Activated CD4-positive, alpha-beta T cell treated with anti-CD3 and anti-CD28 coated beads, Interleukin-2, amount 10 ng/mL, durations not matched to agents 7 days and 5 days (primary cell): ENCODE measurements at places on chromosomes 7 and 10. TPM values are rescaled to one million over a fixed set of nuclear protein-coding genes. Genes with fewer than 3 reads are reported as not detected.
A peak's percentile ranks its signal among the peaks of the same experiment; 100 is the strongest.

- no peak for DNase-seq
Measured at GRCh38 chr7:6482307-6482706, 34.6 kb upstream of the DAGLB start.

GRCh38 chr10:86960863-86961434 lies 2.5 kb downstream of the SNCG start:
- no peak for DNase-seq

GRCh38 chr10:119933179-119933578 lies 40.6 kb downstream of the SEC23IP start:
- no peak for DNase-seq

- DNase-seq, result peak; percentile 12
Measured at GRCh38 chr7:91636129-91636724, 244.3 kb downstream of the MTERF1 start.

DNA sequence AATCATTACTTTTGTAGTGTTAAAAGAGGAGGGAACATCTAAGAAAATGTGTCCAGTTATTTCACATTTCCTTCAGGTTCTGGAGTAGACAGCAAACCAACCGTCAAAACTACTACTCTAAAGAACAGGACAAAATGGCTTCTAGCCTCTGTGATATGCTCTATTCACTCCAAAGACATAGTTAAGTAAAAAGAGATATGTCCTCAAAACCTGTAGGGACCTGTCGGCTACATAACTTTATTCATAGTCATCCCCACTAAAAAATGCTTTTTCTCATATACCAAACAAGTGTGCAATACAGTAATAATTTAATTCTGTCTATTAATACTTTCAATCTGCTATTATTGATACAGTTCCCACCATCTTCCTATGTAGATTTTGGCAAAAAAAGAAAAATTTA lies 642.8 kb upstream of the LRRTM3 start:
- no peak for DNase-seq

GRCh38 chr7:2598154-2598823 lies 33.5 kb upstream of the TTYH3 start:
- no peak for DNase-seq

DNA sequence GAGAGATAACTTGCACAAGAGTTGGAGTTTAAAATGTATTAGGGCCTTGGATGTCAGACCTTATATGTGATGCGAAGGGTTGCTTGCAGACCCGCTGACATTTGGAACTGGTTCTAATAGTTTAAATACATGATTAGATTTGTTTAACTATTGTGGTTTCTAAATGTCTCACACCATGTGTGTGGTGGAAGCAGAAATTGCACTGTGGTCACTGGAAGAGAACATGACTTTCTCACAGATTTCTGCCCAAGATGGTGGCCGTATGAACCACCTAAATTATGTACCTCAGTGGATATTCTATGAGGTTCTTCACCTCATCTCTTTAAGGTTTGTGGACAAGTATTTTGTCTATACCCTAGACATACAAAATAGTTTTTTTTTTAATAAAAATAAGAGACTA lies 8.2 kb upstream of the C1QL3 start:
- no peak for DNase-seq

GRCh38 chr7:4302203-4302905 lies 379.7 kb upstream of the FOXK1 start:
- DNase-seq, result no peak

GRCh38 chr10:4867520-4868356 lies 41.7 kb downstream of the AKR1E2 start:
- DNase-seq, result no peak

DNA sequence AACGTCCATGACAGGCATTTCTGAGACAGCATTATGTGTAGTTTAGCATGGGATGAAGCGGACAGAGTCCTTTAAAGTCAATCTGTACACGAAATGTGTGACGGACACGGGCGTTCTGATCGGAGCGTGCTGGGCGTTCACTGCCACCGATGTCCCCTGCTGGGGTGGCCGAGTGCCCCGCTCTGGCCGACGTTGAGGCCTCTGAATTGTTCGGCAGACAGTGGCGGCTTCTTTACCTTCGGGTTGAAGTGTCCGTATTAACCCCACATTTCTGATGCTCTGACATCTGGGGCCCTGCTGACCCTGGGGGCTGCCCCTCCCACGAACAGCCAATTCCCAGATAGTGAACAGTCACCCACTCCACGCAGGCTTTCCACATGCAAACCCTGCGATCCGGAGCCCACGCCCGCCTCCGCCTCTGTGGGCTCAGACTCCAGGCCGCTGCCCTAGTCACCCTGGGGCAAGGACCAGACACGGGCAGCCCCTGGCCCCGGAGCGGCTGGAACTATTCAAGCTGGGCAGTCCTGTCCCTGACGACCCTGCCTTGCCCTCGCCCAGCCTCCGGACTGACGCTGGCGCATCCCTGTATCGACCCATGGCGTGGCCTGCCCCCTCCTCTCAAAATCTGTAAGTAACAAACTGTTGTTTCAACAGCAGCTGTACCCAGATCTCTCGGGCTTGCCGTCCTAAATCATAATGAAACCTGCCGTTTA lies 445.7 kb downstream of the PTPRN2 start:
- no peak for DNase-seq

DNA sequence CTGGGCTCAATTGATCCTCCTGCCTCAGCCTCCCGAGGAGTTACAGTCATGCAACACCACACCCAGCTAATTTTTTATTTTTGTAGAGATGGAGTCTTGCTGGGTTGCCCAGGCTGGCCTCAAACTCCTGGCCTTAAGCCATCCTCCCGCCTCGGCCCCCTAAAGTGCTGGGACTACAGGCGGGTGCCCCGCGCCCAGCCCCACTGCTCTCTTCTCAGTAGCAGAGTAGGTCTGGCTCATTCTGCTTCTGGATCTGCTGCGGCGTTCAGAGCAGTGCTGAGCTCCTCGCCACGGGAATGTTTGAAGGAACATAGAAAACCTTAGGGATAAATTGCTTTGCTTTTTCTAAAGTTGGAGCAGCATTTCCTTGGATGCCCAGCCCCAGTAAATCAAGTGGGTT lies 27.4 kb downstream of the WIPI2 start:
- DNase-seq, result no peak

DNA sequence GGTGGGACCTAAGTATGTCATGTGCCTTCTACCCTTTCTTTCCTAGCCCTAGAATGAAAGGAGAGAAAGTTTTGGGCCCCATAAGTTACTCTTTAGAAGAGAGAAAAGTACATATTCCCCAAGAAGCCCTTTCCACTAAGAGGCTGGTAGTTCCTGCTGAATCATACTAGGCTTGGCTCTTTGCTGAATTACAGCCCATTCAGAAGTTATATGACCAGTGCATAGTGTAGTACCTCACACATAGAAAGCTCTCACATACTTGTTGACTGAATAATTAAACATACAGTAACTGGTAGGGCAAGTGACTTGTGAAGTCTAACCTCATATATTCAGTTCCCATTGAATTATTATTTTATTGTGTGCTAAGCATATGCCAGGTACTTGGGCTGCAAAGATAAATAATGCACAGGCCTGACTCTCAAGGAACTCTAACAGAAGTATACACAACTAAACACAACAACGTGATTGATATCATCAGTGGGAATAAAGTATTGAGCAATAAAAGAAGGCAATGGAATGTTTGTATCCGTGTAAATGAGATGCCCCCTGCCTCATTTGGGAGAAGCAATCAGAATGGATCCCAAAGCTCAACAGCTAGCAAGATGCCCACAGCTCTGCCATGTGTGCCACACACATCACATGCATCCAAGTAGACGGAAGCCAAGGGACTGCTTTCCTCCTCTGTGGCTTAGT lies 38.9 kb upstream of the UBN2 start:
- no peak for DNase-seq

DNA sequence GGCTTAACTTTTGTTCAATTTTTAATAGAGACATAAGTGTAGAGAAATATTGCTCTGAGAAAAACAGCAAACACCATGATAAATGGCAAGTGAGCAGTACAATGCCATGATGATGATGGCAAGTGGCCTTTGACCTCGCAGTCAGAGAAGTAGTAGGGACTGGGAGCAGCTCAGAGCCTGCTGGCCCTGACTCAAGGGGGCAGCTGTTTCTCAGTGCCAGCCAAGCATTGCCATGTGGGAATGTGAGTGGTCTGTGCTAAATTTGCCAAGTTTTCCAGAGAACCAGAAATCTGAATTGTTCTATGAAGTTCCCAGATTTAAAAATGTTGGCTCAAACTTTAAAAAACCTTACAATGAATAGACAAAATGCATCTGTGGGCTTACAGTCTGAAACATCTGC lies 187.9 kb downstream of the BICC1 start:
- no peak for DNase-seq

GRCh38 chr10:123804716-123805115 lies 86.9 kb downstream of the CPXM2 start:
- no peak for DNase-seq

DNA sequence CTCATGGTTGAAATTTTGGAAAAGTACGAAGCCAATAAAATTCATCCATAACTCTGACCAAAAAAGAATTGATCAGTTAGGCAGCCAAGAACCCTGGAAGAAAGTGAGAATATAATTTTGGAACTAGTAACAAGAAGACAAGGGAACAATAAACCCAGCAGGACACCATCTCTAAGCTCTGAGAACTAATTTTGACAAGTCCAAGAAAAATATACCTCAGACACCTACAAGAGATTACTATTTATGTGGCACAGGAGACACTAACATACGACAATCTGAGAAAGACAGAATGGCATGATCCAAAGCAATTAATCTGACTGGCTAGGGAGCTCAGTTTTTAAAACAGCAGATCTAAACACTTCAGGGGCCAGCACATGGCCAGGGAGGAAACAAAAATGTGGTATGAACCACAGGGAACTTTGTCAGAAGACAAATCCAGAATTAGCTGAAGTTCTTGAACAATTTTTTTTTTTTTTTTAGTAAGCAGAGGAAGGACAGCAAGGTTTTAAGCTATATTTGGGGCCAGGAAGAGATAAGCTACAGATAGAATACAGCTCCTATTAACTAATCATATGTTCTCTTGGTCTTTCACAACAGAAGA lies 38.9 kb downstream of the PARD3 start:
- DNase-seq, result no peak

- no peak for DNase-seq
Measured at GRCh38 chr10:35565602-35566081, 39.5 kb upstream of the GJD4 start.

GRCh38 chr10:131573707-131574106 lies 262.2 kb upstream of the TCERG1L start:
- no peak for DNase-seq

- DNase-seq, result no peak
Measured at GRCh38 chr10:44332465-44332864, 52.4 kb downstream of the CXCL12 start.

GRCh38 chr10:71236286-71236685 lies 23.9 kb downstream of the UNC5B start:
- no peak for DNase-seq

GRCh38 chr7:41451826-41452225 lies 251.1 kb downstream of the INHBA start:
- no peak for DNase-seq

The CALHM3 gene
- 0.17 TPM for total RNA-seq

The FAM20C gene
- 0.29 TPM for total RNA-seq

The GALNT17 gene
- not detected for total RNA-seq

The PLCE1 gene
- total RNA-seq, result 0.04 TPM

The CCDC172 gene
- not detected for total RNA-seq

The ZNF804B gene
- total RNA-seq, result not detected

The DUSP5 gene
- total RNA-seq, result 25.9 TPM

The PTER gene
- 19.2 TPM for total RNA-seq

The FBXL13 gene
- total RNA-seq, result 0.17 TPM

The MLXIPL gene
- total RNA-seq, result not detected

The OR2A5 gene
- total RNA-seq, result not detected

The OR13A1 gene
- total RNA-seq, result 0.15 TPM
